ENCODE measurements at places on chromosomes 3 and 15.

DNA sequence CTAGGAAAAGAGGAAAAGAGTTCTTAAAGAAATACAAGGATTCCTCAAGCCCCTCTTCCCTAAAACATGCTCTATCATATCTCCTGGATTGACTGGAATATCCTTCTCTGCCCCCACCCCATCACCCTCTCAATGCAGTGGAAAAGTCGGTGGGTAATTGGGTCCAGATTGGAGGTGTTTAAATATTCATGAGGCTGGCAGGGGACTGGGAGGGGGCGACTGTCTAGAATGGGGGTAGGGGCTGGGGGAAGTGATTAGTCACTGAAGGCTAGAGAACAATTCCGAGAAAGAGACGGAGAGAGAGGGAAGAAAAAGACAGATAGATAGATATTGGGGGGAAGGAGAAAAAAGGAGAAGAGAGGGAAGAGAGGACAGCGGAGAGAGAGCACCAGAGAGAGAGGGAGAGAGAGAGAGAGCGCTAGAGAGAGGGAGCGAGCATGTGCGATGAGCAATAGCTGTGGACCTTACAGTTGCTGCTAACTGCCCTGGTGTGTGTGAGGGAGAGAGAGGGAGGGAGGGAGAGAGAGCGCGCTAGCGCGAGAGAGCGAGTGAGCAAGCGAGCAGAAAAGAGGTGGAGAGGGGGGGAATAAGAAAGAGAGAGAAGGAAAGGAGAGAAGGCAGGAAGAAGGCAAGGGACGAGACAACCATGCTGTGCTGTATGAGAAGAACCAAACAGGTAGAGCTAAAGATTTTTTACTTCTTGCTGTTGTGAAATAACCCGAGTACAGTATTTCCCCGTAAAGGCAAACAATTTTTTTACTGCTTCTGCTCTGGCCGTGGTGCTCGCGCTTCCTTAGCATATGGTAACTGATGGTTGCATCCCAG is at the start of gene GAP43:
Gene GAP43, plus strand, starts transcription at position 467 of the 825 bp plus-strand sequence. Its CDS starts 180 bp downstream, at position 647.
- no peak for DNase-seq

DNA sequence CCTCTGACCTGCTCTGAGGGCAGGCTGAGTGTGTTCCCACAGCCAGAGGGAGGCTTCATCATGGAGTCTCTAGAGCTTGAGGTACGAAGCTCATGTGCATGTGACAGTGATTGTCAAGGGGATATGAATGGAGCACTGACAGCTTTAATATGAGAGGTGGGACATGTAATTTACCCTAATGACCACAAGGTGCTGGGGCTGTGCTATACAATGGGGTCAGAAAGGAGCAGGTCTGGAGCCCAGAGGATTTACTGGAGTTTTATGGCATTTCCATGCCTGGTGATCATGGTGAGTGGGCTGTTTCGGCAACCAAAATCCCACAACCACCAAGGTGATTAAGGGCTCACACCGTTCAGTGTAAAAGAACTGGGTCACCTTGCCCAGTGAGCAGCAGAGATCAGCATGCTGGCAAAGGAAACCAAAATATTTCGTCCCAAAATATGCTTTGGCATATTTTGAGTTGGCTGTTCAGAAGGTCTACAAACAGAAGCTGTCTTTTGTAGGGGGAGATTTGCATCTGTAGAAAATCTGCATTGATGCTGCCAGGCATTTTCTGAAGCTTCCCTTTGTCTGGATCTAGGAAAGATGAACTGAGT is 40.1 kb upstream of the RASGRF1 start:
- DNase-seq = no peak

GRCh38 chr3:47117807-47118364 is 46.0 kb downstream of the SETD2 start:
- DNase-seq = peak; percentile 31

- no peak for DNase-seq
Measured at GRCh38 chr15:101047301-101047781, 128.2 kb downstream of the LRRK1 start.

DNA sequence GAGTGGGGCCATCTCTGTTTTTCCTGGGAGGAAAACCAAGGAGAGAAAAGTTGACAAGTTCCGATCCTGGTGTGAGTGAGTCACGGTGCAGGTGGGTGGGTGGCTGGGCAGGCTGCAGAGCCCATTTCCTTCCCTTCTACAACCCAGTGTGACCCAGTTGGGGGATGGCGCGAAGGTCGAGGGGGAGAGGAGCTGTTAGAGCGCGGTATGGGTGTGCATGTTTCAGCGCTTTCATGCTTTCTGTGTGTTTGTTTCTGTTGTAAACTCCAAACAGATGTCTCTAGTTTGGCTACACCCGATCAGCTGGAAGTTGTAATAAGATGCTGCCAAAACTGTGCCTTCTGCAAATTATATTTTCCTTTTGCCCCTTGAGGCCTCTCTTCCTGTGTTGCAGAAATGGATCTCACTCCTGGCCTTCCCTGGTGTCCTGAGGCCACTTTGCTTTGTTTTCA is 3.8 kb downstream of the FAM43A start:
- no peak for DNase-seq

- no peak for DNase-seq
Measured at GRCh38 chr15:67968564-67968963, 85.6 kb upstream of the PIAS1 start.

- DNase-seq = no peak
Measured at GRCh38 chr3:58023531-58023930, 15.3 kb downstream of the FLNB start.

GRCh38 chr3:110101361-110101760 is 764.0 kb upstream of the DPPA4 start:
- DNase-seq = no peak

GRCh38 chr3:144341471-144341870 is 369.8 kb downstream of the DIPK2A start:
- no peak for DNase-seq

DNA sequence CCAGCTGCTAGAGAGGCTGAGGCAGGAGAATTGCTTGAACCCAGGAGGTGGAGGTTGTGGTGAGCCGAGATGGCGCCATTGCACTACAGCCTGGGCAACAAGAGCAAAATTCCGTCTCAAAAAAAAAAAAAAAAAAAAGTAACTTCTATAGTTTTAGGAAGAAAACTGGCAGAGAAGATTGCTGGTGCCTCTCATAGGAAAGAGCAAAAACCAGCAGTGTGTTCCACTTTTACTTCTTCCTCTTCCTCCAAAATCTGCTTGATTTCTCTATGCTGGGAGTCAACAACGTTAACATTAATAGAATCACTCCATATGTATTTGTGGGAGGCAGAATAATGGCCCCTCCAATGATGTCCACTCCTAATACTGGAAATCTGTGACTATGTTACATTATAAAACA is 12.5 kb upstream of the NR1D2 start:
- no peak for DNase-seq

DNA sequence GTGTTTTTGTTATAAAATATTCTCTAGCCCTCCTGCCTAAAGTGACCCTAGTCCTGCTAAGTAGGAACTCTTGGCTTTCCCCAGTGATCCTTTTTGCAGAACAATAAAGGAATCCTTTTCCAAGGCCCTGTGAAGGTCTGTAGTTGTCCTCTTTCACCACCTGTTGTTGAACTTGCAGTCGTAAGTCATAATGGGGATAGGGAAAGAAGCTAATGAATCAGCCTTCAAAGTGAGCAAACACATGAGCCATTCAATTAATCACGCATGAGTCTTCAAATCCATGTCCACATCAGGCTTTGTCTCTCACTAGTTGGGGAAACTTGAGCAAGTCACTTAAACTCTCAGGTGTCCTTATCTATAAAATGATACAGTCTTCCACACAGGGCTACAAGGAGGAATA is 27.6 kb downstream of the ZNF860 start:
- no peak for DNase-seq

- DNase-seq = no peak
Measured at GRCh38 chr15:76204916-76205460, 106.3 kb downstream of the ETFA start.

DNA sequence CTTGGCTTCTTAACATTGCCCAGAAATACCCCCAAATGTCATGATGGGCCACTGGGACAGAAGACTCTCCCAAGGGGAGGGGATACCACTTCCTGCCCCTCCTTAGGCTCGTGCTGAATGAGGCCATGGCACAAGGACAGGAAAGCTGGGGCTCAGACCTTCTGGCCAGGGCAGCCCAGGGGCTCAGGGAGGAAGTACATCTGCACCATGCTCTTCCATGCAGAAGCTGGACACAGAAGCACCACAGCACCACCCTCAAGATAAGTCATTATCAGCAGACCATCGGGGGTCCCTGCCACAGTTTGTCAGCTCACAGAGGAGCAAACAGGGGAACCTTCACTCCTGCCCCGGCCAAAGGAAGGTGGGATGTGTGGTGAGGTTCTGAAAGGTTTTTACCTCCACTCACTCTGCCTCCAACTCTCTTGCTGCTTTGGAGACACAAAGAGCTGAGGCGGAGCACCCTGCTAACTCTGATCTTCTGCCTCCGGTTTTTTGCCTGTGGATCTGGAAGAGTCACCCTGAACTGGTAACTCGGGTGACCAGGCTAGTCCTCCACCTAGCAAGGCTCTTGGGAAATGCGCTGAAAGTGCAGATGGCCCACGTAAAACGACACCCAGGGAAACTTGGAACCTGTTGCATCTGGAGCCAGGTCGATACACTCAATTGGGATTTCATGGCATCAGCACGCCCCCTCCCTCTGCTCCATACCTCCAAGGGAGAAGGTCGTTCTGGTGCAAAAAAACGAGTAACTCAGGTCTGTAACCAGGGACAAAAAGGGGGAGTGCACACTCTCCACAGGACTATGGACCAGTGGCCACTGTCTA is 8.3 kb downstream of the BMF start:
- DNase-seq = no peak

GRCh38 chr3:63400246-63400860 is 122.2 kb downstream of the SYNPR start:
- DNase-seq = no peak

DNA sequence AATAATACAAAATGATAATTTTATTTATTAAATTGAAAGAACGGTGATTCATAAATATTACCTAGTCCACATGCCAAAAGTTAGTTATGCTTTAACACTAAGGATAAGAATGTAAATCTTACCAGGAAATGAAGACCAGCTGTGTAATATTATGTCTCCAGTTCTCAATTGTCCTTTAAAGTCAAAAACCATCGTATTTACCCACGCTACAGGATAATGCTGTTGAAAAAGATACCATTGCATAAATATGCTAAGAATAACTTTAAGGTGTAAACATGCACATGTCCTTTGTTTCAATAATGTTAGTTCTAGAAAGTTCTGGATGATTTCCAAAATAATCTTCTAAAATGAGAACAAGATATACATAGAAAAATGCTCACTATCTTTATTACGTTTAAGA is 103.5 kb downstream of the FAIM start:
- DNase-seq = no peak

DNA sequence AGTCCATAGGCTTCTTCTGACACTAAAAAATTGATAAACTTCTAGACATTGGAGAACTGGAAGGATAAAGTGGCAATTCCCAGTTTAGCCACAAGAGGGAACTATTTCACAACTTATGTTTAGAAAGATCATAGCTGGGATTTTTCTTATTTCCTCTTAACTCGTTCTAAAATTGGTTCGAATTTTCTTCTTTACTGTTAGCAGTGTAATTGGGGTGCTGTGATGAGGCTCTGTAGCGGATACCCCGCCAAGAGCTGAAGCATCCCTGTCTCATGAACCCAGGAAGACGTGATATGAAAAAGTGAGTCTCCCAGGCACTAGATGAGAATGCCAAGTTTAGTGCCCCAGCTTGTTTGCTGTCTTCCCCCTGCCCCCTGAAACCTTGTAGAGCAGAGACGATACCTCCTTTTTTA is 85.1 kb downstream of the PDCD6IP start:
- peak; percentile 31 for DNase-seq

DNA sequence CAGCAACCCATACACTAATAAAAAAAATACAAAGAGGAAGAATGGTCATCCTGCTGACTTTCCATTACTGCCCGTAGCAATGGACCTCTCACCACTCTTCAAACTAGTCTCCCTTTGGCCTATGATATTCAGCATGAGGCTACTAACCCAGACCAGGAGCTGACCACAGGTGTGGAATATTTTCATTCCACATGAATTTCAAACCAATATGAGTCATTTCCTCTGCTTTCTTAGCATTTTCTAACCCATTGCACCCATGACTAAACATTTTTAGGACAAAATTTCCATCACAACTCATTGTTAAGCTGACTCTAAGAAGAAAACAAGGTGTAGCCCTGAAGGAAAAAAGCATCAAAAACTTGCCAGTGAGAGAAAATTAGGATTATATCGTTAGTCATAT is 34.0 kb upstream of the ZPLD1 start:
- no peak for DNase-seq

Data from CMK (cell line).